Myocyte (in vitro differentiated cells): ENCODE measurements at places on chromosomes 1 and 21. TPM values are rescaled to one million over a fixed set of nuclear protein-coding genes. Genes with fewer than 3 reads are reported as not detected.

Gene HP1BP3
- 137 and 155 TPM in 2 replicates for total RNA-seq

Gene PRKACB
- total RNA-seq: 21.1 and 31.9 TPM in 2 replicates

Gene F3
- 5.0 and 5.1 TPM in 2 replicates for total RNA-seq

Gene PEX14
- 11.5 and 15.0 TPM in 2 replicates for total RNA-seq

Gene CBR3
- 1.3 and 3.2 TPM in 2 replicates for total RNA-seq

Gene RBM11
- total RNA-seq: not detected in 2 replicates

Gene CHIA
- total RNA-seq: not detected in 2 replicates

Gene TNFRSF9
- 0.05 TPM in 1 of 2 replicates, not detected in the other for total RNA-seq

Gene FMO5
- total RNA-seq: 0.99 and 2.6 TPM in 2 replicates

Gene SPRR5
- not detected in 2 replicates for total RNA-seq

Gene PLEKHN1
- total RNA-seq: 0.24 TPM in 1 of 2 replicates, not detected in the other

Gene OR2L8
- not detected in 2 replicates for total RNA-seq

Gene LCE2C
- not detected in 2 replicates for total RNA-seq

Gene OR2AK2
- total RNA-seq: not detected in 2 replicates

Gene SLC5A3
- total RNA-seq: 31.9 and 45.0 TPM in 2 replicates

Gene RORC
- 0.72 and 1.4 TPM in 2 replicates for total RNA-seq

Gene ADORA1
- total RNA-seq: 27.4 and 42.0 TPM in 2 replicates

Gene KCNE2
- 0.47 TPM in 1 of 2 replicates, not detected in the other for total RNA-seq

Gene KLHDC8A
- total RNA-seq: not detected in 2 replicates

Gene IFNLR1
- 0.13 and 0.26 TPM in 2 replicates for total RNA-seq

Gene S100A3
- 7.8 and 10.8 TPM in 2 replicates for total RNA-seq

Gene CLDN17
- not detected in 2 replicates for total RNA-seq

Gene BSND
- not detected in 2 replicates for total RNA-seq

Gene SIKE1
- total RNA-seq: 26.7 and 43.4 TPM in 2 replicates

Gene MAP1LC3C
- total RNA-seq: 37.5 and 38.4 TPM in 2 replicates

Gene HSD3B1
- not detected in 2 replicates for total RNA-seq

Gene SH2D2A
- total RNA-seq: not detected in 2 replicates

Gene PTAFR
- total RNA-seq: not detected in 2 replicates

Gene REN
- total RNA-seq: not detected in 2 replicates

Gene KDF1
- total RNA-seq: not detected in 2 replicates

Gene CFAP410
- 28.1 and 38.0 TPM in 2 replicates for total RNA-seq

Gene LEMD1
- total RNA-seq: not detected in 2 replicates
